ENCODE measurements at places on chromosomes 2 and 18.

GRCh38 chr2:113876503-113877387 is 13.1 kb upstream of the ACTR3 start:
- no peak for DNase-seq

DNA sequence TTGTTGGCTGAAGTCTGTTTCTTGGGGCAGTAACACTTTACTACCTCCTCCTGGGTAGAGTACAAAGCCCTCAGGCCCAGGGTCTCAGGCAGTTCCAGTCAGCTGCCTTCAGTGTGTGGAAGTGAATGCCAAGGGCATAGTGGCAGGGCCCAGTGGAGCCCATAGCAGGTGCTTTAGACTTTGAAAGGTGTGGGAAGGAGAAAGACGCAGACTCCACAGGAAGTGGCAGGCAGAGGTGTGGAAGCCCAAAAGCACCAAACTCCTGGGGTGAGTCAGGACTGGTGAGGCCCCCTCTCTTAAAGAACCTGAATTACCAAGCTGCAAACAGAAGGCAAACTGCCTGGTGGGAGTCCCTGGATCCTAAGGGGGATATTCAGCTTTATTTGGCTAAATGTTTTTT is 45.3 kb downstream of the ADAM23 start:
- DNase-seq: no peak

GRCh38 chr2:237592425-237592980 is 2.0 kb upstream of the RAB17 start:
- no peak for DNase-seq

DNA sequence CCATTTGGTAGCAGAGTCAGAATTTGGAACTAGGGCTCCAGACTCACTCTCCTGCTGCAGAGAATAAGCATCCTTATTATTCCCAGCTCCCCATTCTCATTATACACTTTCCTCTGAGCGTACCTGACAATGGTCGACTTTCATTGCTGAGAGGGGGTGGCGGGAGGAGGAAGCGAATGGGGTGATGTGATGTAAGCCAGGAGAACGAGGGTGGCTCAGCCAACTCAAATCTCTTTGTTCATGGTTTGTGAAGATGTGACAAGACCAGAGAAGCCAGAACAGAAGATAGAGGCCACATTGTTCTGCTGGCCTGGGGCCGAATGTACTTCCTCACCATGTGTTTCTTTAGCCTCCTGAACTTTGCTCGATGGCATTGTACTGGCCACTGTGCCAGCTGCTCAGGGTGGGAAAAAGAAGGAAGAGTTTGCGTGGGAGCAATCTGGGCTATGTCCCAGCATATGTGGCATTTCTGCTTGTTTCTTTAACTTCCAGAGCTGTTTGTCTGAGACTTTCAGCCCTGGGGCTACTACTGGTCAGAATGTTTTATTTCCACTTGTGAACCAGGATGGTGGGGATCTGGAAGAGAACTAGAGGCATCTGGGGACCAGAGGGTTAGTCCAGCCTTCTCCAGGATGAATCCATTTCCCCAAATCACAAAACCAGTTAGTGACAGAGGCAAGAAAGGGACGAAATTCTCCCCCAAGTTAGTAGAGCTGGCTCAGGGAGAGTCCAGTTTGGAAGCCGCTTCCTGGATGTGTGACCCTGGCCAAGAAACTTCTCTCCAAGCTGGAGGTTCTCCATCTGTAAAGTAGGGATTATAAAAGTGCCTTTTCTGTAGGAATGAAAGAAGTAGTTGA is 62.6 kb downstream of the MOGAT1 start:
- no peak for DNase-seq

DNA sequence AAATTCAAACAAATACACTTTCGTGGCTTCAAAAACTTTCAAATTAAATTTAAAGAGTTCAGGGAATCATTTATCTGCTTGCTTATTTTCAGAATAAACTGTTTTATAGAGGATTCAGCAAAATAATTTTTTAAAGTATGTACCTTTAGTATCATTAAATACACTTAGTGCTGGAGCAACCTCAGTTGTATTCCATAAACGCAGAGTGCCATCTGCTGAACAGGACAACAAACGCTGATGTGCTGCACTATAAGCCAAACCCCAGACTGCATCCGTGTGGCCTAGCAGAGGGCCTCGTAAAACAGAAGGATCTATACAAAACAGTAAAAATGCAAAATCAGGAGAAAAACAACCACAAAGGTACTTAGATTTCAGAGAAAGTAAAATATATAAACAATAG is 108.6 kb downstream of the STRN start:
- DNase-seq: no peak

DNA sequence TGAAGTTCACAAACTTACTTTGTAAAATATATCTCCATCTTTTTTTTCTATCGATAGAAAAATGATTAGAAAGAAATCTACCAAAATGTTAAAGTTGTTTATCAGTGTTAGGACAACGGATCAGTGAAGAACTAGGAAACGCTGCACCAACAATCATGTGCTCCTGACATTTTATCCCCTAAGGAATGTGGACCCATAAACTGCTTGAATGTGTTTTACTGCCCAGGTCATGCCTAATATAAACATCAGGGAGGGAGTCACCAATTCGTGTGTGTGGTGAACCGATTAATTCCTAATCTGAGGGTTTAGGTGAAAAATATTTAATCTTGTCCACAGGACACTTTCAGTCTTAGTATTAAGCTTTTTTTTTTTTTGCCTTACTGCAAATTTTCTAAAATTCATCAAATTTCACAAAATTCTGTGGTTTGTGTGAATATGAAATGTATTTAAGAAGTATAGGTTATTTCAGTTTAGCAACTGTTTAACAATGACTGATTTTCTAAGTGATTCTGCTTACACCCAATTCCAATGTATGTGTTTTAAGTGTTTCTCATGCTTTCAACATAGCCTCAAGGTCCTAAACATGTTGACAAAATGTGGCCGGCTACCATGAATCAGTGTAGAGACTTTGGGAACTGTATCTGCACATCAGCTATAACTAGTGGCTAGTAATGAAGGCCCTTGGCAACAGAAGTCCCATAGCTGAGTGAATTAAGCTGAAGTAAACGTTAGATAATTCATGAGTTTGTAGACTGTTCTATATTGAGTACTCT is 11.1 kb upstream of the KIDINS220 start:
- DNase-seq: no peak

DNA sequence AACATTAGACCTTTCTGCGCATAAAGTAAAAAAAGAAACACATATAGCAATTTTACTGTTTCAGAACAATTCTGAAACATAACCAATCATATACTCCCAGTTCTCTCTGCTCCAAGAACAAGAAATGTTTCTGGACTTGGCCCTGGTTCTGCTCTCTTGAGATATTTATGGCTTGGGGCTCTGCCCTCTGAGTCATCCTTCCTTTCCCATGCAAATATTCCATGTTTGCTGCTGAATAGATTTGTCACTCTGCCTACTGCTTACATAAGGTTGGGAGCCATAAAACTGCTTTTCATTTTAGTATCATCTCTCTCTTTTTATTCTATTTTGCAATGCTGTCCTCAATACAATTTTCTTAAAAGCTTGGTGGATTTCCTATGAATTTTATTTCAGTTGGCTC is 499.6 kb upstream of the ACVR2A start:
- no peak for DNase-seq

GRCh38 chr2:147051248-147051647 is 793.6 kb upstream of the ACVR2A start:
- DNase-seq: no peak

DNA sequence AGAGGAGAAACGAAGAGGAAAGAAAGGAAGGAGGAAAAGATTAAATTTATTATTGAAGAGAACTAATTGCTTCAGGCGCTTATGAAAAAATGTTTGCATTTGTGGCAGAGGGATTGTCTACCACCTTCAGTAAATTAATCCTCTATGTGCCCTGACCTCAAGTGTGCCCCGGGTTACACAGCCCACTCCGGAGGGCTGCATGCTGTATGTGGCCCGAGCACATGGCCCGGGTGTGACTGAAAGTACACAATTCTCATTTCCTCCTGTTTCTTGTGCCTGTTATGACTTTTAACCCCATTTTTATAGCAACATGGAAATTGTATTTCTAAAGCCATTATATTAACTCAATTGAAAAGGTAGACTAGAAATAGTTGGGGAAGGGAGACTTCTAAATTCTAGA is 38.8 kb downstream of the ZEB2 start:
- DNase-seq: no peak

DNA sequence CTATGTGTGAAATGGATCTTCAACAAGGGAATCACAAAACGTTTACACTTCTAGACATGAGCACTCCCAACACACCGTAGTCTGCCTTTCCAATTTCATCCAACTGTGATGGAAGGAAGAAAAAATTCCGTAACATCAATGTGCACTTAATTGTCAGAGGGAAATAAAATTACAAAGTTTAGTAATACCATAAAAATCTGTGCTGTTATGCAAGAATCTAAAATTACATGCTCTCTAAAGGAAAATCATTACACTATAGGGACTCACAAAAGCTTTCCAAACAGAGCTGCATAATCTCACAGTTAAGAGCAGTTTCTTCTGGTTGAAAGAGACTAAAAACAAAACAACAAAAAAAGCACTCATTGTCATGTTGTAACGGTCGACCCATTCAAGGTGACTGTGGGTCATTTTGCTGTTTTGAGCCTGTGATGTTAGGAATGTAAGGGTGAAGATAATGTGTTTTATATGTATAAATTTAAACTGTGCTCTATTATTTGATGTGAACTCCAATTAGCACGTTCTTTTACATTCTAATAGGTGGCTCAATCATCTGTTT is 698.0 kb downstream of the TDRD15 start:
- DNase-seq: no peak

GRCh38 chr2:88307817-88308216 is 137.7 kb downstream of the THNSL2 start:
- DNase-seq: peak; percentile 37

GRCh38 chr18:42706618-42707017 is 408.9 kb downstream of the RIT2 start:
- DNase-seq: no peak

GRCh38 chr18:73060666-73061288 is 193.0 kb upstream of the NETO1 start:
- DNase-seq: no peak

DNA sequence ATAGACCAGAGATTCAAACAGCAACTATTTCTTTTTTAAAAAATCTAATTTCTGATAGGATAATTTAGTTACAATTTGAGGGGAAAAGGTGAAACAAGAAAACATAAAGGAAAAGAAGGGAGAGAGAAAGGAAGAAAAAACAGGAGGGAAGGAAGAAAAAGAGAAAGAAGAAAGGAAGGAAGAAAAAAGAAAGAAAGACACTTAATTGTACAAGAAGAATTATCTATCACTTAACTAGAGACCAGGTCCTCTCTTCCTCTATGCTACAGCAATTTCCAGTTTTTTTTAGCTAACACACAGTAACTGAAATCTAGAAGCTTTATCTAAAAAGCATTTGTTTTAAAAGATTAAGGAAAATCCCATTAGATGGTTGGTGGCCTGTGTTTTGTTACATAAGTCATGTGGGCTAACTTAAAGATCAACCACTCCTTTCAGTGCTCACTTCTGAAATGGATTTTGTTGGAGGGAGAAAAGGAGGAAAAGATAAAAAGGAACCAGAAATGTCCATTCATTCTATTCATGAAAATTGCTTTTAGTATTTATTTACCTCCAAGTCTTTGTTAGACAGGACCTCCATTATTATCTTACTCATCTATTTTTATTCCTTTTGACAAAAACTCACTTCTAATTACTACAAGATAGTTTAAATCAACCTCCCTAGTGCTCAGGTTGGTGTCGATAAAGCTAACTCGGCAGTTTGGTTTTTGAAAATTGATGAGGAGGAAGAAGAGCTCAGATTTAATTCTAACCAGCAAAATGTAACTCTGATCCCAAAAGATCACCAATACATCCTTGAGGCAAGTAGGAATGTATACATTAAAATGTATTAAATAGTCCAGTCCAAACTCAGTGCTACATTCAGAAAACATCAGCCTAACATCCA is 251.5 kb upstream of the FN1 start:
- no peak for DNase-seq

DNA sequence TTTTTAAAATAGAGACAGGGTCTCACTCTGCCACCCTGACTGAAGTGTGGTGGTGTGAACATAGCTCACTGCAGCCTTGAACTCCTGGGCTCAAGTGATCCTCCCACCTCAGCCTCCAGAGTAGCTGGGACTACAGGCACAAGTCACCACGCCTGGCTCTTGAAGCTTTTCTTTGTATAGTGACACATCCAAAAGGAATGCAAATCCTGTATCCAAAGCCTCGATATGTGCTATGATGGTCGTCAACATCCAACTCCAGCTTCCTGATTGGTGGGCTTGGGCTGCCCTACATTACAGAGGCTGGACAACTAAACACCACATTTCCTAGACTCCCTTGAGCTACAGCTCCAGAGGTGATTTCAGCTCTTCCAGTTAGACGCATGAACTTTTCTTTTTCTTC is 101.7 kb upstream of the PGAP1 start:
- peak; percentile 23 for DNase-seq

- no peak for DNase-seq
Observed at GRCh38 chr2:199662255-199662654, 188.7 kb downstream of the FTCDNL1 start.

DNA sequence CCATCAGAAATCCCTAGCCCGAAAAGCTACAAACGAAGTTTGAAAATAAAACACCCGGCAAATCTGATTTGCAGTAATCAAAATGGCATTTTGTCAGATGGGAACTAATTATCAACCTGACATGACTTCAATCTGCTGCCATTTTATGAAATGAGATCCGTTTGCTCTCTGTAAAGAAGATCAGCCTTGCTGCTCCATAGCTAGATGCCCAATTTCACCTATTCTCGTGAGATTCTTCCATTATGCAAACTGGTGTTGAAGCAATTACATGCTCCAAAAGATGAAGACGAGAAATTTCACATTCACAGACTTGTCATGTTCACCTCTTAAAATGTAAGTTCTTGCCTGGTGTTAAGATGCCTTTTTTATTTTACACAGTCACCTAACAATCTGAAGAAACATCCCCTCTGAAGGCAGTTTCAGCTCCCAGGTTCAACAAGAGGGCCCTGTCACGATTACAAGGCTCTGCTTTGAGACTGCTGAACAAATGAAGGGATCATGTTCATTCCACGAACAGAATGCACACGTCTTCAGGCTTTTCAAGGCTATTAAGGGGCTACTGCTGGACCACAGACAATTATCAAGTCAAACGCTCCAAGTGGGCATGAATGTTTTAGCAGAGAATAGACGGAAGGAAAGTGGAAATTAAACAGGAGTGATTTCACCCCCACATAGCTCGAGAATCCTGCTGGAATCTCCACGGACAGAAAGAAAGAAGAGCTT is 172.6 kb upstream of the PID1 start:
- DNase-seq: no peak

- DNase-seq: no peak
Observed at GRCh38 chr2:178874529-178875240, 67.5 kb upstream of the TTN start.

All from 8988T (cell line).